ENCODE measurements at places on chromosomes 6 and 20. TPM values are rescaled to one million over a fixed set of nuclear protein-coding genes. Genes with fewer than 3 reads are reported as not detected.

DNA sequence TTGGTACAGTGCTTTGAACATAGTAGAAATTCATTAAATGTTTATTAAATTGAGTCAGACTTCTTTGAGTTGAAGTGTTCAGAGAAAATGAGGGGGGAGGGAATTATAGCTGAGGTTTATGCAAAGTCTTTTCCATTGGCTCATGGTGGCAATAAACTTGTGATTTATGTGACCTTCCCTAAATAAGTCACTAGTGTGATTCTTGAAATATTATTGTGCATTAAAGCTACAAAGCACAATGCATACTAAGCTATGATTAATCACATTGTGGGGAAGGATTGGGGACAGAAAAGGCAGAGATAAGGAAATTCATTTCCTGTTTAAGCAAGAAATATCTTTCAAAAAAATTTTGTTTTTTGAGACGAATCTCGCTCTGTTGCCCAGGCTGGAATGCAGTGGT, 877.5 kb downstream of the TFAP2A start:
- DNase-seq = no peak

DNA sequence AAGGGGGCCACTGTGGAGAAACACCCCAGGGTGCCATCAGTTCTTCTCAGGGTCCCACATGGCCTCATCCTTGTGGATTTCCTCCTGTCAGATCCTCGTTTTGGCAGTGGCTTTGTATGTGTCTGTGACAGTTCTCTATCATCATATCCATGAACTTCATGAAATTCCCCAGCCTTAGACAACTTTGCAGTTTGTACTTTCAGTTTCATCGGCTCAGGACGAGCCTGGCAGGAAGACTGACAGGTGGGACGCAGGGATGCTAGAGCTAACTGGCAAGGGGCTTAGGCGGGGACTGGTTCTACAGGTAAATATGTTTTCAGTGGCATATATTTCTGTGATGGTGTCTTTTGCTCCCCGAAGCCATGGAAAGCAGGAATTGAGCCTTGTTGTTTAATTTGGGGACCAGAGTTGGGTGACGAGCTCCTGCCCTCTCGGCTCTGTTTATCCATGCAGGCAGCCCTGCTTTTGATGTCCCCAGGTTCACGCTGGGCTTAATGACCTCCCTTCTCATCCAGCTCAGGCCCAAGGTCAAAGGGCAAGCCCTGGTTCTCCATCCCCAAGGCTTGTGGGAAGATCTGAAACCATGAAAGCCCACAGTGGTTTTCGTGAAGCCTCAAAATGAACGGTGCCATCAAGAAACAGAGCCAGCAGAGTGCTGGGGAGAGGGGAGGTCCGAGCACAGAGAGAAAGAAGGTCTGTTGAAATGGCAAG, 11.2 kb downstream of the SDCBP2 start:
- no peak for DNase-seq

- DNase-seq = peak; percentile 69
These were observed 16.7 kb downstream of the HMGN4 start for GRCh38 chr6:26554697-26555504.

DNA sequence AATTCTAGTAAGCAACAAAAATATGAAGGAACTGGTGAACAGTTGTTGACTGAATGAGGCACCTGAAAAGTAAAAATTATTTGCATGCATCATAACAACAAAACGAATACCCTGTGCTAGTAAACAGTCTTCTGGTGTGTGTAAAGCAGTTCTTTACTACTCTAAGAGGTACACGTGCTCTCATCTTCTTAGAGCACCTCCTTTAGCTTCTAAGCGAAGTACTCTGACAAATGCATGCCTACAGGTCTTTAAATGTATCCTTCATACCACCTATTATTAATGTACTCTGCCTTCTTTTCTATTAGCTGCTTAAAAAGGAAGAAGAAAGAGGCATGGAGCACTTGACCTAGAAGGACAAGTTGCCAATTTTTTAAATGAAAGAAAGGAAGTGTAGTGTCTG, 32.2 kb upstream of the MYB start:
- no peak for DNase-seq

GRCh38 chr6:33772082-33772830, 16.7 kb downstream of the LEMD2 start:
- no peak for DNase-seq

DNA sequence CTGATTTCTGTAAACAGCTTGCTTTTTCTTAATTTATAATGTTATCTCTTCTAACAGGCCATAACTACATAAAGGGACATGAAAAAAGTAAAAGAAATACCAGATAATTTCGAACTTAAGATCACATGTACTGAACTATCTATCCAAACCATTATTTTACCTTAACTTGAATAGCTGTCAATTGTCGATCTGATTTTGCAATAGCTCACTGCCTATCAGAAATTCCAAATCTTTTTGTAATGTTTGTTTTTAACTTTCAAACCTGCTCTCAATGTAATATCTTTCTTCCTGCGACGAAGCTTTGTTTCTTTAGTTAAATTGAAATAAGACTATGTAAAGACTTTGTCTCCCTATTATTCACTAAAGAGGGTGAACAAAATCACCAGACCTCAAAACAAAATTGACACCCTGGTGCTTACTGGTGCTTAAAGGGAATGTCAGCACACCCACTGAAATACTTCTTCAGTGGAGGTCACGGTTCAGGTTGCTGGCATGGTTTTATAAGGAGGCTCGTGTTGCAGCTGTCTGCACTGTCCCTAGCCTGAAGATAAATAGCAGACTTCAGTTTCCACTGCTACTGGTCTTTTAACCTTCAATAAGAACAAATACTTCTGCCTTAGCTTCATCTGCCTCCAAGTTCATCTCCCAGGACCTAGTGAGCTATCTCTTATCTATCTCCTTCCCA, 117.5 kb upstream of the QKI start:
- DNase-seq = no peak

DNA sequence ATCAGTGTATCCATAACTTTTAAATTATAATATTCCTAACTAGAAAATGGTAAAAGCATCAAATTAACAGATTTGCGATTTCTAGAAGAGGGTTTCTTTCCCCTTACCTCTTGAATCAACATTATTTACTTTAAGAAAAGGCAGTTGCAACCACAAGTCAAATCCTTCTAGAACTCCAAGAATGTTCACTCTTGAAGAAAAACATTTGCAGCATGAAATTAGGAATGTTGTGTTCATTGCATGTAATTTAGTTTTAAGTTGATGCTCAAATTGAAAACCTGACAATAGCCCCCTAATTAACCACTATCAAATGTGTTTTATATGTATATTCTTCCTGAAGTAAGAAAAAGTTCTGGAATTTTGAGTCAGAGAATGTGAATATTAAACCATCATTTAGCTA, 2.3 kb upstream of the REV3L start:
- no peak for DNase-seq

DNA sequence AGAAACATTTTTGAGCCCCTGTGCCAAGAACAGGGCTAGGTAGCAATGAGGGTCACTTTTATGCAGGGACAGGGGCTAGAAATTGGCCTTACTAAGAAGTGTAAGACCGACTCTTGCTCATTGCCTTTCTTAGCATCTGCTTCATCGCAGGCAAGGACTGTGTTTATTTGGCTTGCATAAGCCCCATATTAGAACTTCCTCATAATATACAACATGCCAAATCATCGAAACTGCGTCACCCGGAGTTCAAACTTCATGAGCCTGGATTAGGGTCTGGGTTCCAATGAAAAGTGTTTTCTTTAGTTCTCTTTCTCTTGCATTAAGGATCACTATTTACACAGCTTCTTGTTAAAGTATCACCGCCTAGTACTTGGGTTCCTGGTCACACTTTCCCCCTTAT, 977 bp upstream of the SMAP1 start:
- DNase-seq = no peak

DNA sequence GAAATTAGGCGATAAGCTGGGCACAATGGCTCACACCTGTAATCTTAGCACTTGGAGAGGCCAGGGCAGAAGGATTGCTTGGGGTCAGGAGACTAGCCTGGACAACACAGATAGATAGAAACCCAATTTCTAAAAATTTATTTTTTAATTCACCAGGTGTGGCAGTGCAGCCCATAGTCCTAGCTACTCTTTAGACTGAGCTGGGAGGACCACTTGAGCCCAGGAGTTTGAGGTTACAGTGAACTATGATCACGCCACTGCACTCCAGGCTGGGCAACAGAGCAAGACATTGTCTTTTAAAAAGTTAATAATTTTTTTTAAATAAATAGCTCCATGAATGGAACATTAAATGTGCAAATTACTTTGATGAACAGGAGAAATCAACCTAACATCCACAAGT, 8.2 kb downstream of the ZNF318 start:
- no peak for DNase-seq

- no peak for DNase-seq
These were observed 150.8 kb downstream of the ASCC3 start for GRCh38 chr6:100730001-100730980.

GRCh38 chr20:35004051-35004725, 48.5 kb downstream of the MYH7B start:
- DNase-seq = no peak

DNA sequence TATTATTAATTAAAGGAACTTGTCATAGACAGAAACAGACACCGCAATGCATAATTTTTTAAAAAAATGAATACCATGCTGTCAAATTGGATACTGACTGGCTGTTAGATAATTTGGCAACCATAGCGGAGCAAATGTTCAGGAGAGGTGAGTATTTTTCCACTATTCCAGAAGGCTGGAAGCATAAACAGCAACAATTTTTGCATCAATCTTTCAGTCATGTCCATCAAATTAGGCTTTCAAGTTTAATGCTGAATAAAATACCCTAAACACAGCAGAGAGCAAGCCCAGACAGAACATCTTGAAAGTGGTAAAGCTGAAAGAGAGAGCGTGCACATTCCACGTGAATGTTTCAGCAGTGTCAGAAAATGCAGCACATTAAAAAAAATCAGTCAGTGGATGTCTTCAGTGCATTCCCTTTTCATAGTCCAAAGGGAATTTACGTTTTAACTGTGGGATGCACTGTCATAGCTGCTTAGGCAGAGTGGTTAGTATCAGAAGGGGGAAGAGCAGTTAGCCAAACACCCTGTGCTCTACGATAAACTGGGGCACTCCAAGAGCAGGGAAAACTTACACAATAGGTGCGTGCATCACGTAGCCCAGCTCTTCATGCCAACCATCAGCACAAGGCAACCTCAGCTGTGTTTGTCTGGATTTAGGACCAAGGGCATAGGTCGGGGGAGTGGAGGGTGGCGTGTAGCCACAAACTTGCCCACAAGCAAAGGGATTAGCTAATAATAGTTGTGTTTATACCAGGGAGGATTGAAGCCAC, 116.2 kb upstream of the STMND1 start:
- DNase-seq = no peak

DNA sequence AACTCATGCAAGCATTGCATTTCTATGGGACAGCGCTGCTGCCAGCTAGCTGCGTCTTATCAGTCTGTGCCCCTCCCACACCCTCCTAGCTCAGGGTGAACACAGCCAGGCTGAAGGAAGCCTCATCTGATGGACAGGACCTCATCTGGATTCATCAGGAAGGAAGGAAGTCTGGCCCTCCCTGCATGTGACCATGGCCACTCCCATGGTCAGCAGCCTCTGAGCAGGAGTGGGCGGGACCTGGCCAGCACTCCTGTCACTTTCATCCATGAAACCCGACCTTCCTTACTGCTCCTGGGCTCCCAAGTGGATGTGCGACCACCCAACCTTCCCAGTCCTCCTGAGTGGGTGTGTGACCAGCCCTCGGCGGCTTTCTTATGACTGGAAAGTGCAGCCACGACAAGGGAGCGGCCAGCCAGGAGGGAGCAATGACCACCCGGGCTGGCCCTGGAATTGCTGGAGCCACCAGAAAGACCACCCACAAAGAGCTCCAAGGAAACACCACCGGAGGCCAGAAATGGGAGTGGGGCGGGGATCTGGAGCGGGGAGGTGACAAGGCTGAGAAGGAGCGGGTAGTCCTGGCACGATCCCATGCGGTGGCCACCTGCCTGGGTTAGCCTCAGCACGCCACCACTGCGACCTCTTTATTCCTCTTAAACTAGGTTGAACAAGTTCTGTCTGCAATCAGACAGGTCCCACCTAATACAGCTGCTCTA, 241.2 kb downstream of the TTLL2 start:
- peak; percentile 23 for DNase-seq

- no peak for DNase-seq
These were observed 146.7 kb downstream of the FAM83B start for GRCh38 chr6:54993294-54993693.

DNA sequence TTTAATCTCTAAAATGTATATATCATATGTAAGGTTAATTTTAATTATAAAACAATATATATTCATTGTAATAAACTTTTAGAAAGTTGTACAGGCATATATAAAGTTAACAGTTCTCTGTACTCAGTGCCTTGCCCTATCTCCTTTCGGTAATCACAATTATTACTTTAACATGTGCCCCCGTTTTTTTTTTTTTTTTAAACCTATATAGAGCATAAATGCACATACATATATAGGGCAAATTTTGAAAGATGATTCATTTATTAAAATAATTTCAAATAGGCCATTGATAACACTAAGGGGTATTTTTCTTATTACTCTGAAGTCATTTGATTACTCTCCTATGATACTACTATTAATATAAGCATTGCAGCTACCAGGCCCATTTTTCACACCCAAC, 1.9 kb downstream of the ASF1A start:
- no peak for DNase-seq

DNA sequence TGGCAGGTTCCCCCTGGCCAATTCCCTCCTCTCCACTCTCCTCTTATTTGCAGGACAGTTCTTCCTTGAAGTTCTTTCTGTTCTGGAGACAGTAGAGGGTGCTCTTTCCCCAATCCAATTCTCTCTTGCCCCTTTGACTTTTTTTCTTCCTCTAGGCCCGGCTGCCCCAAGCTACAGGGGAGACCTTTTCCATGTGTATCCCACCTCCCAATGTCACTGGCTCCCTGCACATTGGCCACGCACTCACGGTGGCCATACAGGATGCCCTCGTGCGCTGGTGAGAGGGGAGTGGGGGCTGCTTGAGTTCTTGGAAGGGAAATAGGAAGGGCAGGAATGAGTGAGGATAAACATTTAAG, 1.5 kb downstream of the VARS2 start:
- peak; percentile 75 for DNase-seq

GRCh38 chr6:41527721-41528408, 18.3 kb upstream of the FOXP4 start:
- peak; percentile 65 for DNase-seq

- DNase-seq = no peak
These were observed 241.3 kb downstream of the KCNQ5 start for GRCh38 chr6:72863131-72863530.

DNA sequence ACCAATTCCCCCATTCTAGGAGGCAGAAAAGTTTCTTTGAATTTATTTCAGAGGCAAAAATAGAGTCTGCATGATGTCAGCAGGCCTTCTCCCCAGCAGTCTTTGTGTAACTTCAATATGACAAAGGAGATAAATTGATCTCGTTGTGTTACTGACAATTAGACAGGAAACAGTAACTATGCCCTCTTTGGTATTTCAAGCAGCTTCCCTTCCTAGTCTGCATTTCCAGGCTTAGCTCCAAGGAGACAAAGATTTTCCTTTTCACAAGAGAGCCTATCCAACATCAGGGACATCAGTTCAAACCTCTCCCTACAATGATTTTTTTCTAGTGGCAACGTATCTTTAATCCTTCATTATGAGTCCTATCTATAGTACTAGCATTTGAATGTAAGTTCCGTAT, 245.9 kb upstream of the HSF2 start:
- peak; percentile 23 for DNase-seq

SLC17A3 gene
- total RNA-seq = not detected

VGLL2 gene
- total RNA-seq = not detected

ENPP1 gene
- 9.7 TPM for total RNA-seq

KIF25 gene
- 1.2 TPM for total RNA-seq

FAM209A gene
- total RNA-seq = not detected

MAP3K7 gene
- total RNA-seq = 91.9 TPM

TMEM200A gene
- 12.8 TPM for total RNA-seq

PTCRA gene
- not detected for total RNA-seq

All from neural progenitor cell (in vitro differentiated cells).